ENCODE measurements at places on chromosomes 7 and 10.

DNA sequence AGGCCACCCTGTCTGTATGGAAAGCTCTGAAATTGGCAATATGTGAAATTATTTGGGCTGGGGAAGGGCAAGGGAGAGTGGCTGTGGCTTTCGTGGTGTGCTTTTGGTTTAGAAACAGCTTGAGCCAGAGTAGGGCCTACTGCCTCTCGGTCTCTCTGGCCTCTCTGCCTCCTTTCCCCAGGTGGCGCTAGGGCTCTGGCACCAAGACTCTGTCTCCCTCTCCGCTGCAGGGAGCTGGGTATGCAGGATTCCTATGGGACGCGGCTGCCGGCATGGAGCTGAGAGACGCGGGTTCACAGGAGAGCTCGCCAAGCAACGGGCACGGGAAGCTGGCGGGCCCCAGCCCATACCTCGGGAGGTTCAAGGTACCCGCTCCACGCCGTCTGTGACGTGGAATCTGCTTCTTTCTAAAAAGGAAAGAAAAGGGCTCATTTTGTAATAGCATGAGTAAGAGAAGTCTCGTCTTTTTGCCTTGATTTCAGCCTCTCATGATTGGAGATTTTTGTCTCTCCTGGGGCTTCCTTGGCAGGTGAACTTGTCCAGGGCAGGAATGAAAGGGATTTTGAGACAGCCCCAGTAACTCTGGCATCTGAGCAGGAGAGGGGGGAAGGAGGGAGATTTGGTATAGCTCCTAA, 105.1 kb upstream of the ANLN start:
- DNase-seq: no peak

- no peak for DNase-seq
These were observed 63.5 kb downstream of the NRP1 start for GRCh38 chr10:33270971-33271370.

DNA sequence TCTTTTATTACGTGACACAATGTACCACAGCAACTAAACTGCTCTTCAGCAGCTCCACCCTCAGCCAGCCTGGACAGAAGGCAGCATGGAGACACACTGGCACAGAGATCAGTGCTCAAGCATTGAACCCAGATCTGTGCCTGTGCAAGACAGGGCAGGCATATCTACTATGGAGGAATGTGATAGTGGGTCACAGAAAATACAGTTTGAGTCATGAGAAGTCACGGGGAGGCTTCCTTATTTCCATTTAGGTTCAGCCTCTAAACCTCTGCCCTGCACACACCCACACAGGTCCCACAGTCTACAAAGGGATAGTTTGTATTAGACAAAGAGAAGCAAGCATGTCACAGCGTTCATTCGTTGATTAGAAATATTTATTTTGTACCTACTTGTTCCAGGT, 187.4 kb upstream of the AGR3 start:
- no peak for DNase-seq

DNA sequence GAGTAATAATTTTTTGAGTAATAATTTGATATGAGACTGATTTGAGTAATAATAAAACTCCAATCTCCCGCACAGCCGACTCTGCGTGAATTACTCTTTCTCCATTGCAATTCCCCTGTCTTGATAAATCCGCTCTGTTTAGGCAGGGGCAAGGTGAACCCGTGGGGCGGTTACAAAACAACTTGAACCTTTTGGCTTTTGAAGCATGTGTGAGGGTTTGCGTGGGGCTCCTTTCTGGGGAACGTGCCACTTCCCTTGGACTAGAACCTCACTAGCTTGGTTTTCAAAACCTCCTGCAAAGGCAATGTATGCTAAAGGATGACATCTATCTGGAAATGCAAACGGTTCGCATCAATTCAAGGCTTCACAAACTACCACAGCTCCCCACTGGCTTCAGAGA, 1.5 kb downstream of the CRPPA start:
- no peak for DNase-seq

GRCh38 chr7:39703144-39703543, 79.8 kb downstream of the RALA start:
- DNase-seq: no peak

GRCh38 chr10:58608351-58608750, 95.7 kb downstream of the BICC1 start:
- no peak for DNase-seq

DNA sequence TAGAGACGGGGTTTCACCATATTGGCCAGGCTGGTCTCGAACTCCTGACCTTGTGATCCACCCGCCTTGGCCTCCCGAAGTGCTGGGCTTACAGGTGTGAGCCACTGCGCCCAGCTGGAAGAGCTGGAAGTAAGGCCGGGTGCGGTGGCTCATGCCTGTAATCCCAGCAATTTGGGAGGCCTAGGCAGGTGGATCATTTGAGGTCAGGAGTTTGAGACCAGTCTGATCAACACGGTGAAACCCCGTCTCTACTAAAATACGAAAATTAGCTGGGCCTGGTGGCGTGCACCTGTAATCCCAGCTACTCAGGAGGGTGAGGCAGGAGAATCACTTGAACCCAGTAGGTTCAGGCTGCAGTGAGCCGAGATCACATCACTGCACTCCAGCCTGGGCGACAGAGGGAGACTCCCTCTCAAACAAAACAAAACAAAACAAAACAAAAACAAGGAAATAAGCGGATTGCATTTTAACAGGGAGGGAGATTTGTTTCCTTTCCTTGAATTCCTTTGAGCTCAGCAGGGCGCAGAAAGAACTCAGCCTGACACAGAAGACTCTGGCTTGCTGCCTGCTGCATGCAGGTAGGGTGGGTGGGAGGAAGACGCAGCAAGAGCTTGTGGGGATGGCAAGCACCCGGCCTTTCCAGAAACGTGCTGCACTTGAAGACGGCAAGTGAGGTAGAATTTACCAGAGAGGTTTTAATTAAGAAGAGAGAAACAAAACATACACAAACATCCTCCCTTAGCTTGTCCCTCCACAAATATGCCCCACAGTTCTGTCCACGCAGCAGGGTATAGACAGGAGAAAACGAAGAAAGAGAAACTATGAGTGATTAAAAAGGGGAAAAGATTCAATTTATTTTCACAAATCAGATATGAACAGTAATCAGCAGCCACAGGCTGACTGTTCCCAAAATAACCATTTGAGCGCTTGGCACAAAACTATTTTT, 148.0 kb downstream of the RNF216 start:
- DNase-seq: peak; percentile 53

DNA sequence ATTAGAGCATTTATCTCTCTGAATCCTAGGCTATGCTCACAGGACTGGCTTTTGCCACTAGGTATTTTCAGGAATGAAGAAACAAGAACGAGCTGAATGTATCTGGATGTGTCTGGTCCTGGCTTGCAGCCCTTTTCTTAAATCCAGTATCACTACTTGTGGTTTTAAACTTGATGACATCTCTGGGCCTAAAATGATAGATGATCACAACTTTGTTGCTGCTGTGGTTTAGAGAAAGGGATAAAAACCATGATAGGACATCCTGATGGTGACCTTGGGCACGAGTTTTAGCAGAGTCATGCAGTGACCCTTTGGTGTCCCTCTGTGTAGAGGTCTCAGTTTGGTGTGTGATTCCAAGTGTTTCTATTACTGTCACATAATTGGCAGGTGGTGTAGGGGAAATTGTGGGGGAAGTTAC, 31.7 kb upstream of the SEMA3C start:
- no peak for DNase-seq

- DNase-seq: no peak
These were observed 24.5 kb upstream of the SAMD9L start for GRCh38 chr7:93172683-93173082.

- DNase-seq: no peak
These were observed 18.0 kb upstream of the INPP5A start for GRCh38 chr10:132519382-132520176.

GRCh38 chr10:79340646-79341244, 6.5 kb upstream of the PPIF start:
- no peak for DNase-seq

- DNase-seq: no peak
These were observed 165.1 kb downstream of the AHR start for GRCh38 chr7:17463511-17464085.

- DNase-seq: peak; percentile 42
These were observed 9.6 kb upstream of the EIF5AL1 start for GRCh38 chr10:79502561-79503309.

DNA sequence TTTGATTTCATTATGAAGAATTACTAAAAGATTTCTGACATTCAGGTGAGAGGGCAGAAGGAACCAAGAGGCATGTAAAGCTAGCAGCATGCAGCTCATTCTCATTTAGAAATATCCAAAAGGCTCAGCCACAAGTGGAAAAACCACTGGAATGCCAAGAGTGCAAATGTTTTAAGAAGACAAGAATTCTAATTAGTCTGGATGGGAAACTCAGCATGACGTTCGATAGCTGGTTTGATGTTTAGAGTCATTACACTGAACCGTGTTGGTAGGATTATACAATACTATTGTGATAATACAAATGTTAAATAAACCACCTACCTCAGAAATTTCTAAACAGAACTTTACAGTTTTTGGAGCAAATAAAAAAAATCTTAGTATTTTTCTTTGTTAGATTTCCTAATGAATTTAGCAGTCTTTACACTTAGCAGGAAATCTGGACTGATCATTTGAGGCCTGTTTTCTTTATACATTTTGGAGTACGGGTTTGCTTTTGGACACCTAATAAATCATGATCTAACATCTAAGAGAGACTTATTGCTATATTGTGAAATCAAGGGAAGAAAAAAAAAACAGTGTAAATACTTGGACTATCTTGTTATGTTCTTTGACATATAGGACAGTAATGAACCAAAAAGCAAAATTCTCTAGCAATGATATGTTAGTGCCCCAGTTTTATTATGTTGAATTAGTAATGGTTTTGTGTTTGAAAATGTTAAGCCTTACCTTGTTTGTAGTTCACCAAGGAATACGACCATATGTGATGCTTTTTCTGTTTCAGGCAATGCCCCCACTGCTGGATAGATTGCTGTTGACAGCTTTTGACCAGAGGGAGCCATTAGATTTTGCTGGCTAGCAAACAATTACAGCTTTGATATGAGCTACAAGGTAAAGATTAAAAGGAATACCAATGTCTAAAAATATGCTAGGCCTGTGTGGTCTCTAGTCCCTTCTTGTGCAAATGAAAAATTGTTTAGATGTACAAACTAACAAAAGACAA, 354.1 kb upstream of the SEMA3A start:
- peak; percentile 94 for DNase-seq

- DNase-seq: no peak
These were observed 58.9 kb upstream of the STRIP2 start for GRCh38 chr7:129375141-129375938.

DNA sequence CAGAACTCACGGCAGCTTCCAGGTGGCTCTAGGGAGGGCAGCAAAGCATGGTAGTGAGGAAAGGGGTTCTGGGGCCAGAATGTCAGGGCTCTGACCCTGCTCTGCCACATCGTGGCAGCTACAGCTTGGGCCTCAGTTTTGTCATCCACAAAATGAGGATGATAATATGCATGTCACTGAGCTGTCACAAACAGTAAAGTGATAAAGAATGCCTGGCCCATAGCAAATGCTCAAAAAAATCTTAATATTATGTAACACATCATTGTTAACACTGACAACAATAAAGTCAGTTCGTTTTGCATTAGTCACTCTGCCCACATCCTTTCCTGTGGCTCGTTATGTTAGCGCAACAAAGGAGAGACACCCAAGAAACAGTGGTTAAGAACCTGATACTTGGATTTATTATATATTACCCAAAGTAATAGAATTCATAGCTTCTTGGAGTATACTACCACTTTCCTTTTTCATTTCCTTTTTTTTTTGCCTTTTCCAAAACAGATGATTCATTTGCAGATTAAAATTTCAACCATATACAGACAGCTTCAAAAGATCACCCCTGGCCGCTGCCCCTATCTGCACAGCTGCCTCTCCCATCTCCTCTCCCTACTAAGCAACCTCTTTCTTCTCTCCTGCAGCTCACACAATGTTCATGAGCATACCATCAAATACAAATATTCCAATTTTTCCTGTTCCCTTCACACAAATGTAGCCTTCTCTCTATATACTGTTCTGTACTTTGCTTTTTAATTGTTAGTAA, 45.5 kb upstream of the DDC start:
- peak; percentile 63 for DNase-seq

- DNase-seq: no peak
These were observed 85.9 kb downstream of the CDK6 start for GRCh38 chr7:92750447-92750839.

GRCh38 chr10:46992803-46993561, 81.8 kb downstream of the PTPN20 start:
- peak; percentile 50 for DNase-seq

Measured in astrocyte of the hippocampus (primary cell).